ENCODE measurements at places on chromosomes 5 and 9.
A peak's percentile ranks its signal among the peaks of the same experiment; 100 is the strongest.

DNA sequence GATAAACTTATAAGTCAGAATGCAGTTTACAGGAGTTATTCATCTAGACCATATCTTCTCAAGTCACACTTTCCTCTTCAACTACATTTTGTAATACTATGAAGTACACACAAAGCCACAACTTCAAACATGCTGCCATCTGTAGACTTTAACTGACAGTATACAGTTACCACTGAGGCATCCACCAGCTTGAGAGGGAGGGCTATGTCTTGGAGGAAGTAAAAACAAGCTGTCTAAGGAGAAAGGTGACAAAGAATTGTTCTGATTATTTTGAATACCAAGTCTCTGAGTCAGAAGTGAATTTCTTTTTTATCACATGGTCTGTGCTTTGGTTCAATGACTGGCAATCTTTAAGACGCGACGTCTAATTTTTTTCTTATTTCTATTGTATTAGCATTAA, 97.6 kb upstream of the CDH10 start:
- no peak for DNase-seq

DNA sequence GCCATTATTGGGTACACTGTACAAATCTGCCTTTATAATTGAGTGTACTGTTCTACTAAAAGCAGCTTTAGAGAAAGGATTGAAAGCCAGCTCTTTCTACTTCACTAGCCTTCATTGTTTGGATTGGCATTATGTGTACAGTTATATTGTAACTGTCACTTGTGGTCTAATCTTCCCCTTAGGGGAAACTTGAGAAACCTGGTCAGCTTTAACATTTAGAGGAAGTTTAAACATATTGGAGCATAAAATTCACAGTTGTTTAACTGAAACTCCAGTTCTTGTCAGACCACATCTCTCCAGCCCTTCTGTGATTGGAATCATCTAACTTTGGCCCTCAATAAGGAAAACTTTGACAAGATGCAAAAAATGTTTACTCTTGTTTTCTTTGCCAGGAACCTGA, 24.6 kb downstream of the PIK3R1 start:
- DNase-seq: no peak

GRCh38 chr9:130255631-130256134, 9.9 kb upstream of the HMCN2 start:
- no peak for DNase-seq

DNA sequence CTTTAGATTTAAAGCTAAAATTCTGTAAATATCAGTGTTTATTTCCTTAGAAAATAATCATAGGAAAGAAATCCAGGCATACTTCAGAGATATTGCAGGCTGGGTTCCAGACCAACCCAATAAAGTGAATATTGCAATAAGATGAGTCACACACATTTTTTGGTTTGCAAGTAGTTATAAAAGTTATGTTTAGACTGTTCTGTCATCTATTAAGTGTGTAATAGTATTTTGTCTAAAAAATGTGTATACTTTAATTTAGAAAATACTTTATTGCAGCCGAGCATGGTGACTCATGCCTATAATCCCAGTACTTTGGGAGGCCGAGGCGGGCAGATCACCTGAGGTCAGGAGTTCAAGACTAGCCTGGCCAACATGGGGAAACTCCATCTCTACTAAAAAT, 6.9 kb upstream of the RIC1 start:
- DNase-seq: no peak

GRCh38 chr5:91390268-91390667, 7.2 kb upstream of the ARRDC3 start:
- no peak for DNase-seq

DNA sequence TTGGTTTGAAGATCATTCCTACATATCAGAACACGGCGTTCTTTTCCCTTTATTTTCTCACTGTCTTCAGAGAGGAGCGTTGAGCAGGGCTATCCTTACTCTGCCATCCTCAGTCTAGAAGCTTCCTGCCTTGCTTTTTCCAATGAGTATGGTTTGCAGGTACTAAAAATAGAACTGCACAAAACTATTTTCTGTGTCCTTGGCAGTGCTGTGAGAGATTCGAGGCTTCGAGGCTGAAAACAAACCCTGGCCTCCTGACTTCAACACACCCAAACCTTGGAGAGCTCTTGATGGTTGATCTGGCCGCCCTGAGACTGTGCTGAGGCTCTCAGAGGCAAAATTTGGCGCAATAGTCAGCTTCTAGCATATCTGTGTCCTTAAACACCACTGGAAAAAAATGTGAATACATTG, 78.9 kb downstream of the GOLPH3 start:
- no peak for DNase-seq

DNA sequence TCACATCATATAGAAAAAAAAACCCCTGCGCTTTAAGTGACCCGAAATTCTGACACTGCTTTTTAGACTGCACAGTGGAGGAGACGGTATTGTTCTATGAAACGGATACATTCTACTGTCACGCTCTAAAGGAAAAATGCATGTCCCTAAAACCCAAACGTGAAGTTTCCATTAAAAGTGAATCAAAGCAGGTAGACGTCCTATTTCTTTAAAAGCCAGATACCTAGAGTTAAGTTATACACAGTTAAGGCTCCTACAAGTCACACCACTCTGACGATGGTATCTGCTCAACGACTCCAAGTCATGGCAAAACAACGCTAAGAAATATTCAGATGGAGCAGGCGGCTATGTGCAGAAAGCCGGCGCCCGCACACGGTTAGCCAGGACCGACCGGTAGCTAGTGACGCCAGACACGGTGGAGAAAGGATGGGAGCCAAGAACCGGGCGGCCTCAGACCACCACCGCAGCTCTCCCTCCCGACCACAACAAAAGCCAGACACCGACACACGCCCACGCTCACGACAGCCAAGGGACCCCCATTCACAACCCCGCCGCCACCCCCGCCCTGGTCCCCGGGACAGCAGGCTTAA, 734 bp downstream of the SKP1 start:
- peak; percentile 39 for DNase-seq

- no peak for DNase-seq
Measured at GRCh38 chr5:173662581-173663351, 46.3 kb upstream of the BOD1 start.

DNA sequence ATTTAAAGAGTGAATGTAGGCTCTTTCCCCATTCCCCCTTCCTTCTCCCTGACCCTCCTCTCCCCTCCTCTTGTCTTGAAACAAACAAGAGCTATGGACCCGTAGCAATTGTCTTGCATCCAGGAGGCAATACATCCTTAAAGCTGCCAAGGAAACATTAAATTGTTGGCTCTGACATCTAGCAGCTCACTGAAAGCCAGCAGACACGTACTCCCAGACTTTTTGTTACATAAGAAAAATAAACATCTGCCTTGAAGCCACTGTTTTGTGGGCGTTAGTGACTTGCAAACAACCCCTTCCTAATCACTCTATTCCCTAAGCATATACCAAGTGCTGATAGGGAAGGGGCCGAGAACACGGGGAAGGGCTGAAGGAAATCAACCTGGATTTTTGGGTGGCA, 8.6 kb downstream of the SLC45A2 start:
- DNase-seq: no peak

DNA sequence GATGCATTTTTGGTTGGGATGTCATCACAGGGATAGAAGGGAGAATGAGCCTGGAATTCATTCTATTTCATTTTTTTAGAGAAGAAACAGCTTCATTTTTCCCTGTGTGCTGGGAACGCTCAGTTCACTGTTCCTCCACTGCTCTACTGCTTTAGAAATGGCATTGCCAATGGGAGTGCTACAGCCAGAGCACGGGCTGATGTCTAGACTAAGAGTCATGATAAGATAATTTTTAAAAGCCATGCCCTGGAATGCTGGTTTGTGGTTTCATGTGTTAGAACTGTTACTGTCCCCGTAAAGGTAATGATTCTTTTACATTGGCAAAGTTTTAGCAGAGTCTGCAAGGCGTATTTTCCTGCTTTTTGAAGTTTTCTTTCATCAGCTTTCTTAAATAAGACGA, 119.6 kb downstream of the SEMA6A start:
- no peak for DNase-seq

- DNase-seq: no peak
Measured at GRCh38 chr9:131204285-131204684, 72.0 kb downstream of the FAM78A start.

DNA sequence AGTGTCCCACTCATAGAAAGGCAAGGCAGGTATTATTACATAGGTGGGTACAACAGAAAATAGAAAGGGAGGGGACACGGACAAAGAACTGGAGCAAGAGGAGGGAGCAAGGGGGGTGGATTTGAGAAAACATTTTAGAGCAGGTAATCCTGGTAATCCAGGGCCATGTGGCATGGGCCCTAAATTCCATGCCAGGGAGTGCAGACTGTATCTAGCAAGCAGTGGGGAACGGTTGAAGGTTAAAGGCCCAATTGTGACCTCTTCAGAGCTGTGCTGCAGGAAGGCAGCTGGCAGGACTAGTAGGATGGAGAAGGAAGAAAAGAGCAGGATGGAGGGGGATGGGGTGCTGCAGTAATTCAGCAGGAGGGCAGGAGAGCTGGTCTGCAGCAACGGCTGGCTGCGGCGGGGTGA, 75.2 kb downstream of the PDE6A start:
- peak; percentile 75 for DNase-seq

DNA sequence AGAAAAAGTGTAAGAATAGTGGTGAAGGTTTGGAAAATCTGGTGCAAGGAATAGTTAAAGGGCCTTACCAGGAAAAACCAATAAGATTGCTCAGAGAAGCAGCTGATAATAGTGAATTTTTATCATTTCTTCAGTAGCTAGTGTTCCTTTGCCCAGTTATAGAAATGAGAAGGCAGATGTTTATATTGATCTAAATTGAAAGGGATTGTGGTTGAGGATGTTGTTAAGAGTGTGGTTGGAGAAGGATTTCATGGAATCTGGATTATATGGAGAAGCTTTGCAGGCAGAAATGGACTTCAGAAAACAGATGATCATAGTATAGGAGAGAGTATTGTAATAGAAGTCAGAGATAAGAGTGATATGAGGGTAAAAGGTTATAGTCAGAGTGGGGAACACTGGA, 102.6 kb downstream of the XRCC4 start:
- DNase-seq: no peak

- no peak for DNase-seq
Measured at GRCh38 chr9:93089481-93089991, 6.5 kb upstream of the CARD19 start.

DNA sequence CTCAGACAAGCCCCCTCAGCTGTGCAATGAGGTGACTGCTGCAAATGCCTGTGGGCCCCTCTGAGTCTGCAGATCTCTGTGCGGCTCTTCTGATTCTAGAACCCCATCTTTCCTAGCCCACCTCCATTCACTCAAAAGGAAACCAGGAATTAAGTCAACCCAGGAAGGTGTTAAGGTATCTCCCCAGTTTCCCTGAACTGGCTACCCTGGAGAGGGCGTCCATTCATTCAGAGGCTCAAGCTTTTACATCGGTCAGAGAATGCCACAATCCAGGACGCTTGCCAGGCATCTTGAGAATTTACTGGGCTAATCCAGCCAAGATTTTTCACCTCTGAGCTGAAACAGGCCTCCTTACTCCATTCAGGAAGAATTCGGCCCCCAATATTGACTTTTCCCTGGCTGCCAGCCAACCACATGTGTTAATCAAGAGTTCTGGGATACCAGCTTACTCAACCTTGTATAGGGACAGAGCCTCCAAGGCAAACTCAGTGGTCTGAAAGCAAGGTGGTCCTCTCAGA, 889 bp upstream of the ADAMTS12 start:
- peak; percentile 12 for DNase-seq

DNA sequence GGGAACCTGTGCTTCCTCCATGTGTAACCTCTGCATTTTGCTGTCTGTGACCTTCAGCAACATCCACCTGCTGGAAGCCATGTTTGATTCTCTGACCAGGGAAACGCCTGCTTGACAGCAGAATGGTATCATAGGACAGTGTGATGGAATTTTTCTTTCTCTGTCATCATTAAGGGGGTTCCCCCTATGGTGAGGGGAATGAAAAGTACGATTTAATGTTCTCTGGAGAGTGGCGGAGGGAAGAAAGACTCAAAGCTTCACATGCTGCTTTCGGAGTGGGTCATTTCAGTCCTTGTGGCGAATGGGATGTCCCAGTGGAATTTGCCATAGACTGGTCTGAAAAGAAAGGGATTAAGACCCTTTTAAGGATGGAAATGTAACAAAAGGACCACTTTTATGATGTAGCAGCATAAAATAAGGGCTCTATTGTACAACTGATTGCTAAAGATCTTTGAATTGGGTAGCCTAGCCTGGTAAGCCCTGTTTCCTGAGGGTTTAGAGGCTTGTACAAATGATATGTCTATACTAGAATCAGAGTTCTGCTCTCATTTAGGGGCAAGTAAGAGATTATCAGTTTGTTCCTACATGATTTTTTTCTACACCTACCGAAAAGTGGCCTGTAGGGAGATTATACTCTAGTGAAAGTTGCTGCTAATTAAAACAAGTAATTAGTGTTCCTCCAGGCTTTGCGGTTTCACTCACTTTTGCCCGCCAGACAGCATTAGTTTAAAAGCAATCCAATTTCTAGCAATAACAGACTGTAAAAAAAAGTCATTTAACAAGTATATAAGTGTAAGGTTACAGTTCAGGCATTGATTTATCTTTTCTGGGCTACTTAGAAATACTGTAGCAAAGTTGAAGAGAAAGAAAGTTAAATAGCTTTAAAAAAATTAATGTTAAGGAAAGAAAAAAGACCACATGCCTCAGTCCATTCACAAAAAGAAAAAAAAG, 904.5 kb downstream of the NR2F1-AS1 start:
- DNase-seq: no peak

DNA sequence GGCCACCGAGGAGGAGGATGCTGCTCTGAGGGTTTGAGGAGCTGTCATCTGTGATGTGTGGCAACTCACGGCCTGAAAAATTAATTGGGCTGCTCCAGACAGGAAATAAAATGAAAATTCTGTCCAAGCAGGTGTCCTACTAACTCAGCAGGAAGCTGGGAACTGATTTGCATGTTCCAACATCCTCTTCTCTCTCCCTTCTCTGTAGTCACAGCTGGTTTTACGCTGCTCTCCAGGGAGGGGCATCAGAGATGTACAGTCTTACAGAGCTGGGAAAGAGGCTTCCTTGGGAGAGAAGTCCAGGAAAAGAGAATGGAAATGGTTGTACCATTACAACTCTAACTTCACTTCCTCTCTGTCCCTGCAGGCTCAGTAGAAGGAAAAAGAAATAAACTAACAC, 24.2 kb upstream of the SIL1 start:
- peak; percentile 37 for DNase-seq

DNA sequence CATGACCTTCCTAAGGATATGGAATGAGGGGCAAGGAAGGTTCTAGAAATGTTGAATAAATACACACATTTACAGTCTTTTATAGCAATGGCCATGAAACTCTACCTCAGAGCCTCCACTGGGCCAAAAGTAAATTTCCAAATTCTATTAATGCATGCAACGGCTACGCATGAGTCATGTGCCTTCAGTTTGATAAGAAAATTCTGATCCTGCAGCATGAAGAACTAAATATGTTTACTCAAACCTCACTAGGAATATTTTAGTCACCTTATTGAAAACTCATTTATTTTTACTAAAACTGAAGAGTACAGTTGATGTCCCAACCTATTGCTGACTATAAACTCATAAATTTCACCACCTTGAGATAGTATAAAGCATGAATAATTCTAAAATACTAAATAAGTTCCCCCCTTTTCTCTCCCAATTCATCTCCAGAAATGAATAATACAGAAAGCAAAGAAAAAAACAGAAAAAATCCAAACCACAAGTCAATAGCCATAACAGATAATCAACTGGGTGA, 92.4 kb downstream of the GNAQ start:
- DNase-seq: no peak
